GM23248 (cell line): ENCODE measurements at places on chromosomes 16 and 17. TPM values are rescaled to one million over a fixed set of nuclear protein-coding genes. Genes with fewer than 3 reads are reported as not detected.

Gene C17orf107
- total RNA-seq, result 3.8 and 8.8 TPM in 2 replicates

Gene SLC47A2
- total RNA-seq, result not detected in 2 replicates

Gene RNU2-1
- total RNA-seq, result not detected in 2 replicates

Gene KRT16
- 0.38 and 2.5 TPM in 2 replicates for total RNA-seq

Gene MYH2
- 0.65 and 1.5 TPM in 2 replicates for total RNA-seq

Gene LRRC45
- total RNA-seq, result 14.8 and 15.3 TPM in 2 replicates

Gene OR1F1
- total RNA-seq, result 5.3 TPM in 1 of 2 replicates, not detected in the other

Gene GPR142
- total RNA-seq, result not detected in 2 replicates

Gene GINS2
- 3.8 and 9.9 TPM in 2 replicates for total RNA-seq

Gene KRTAP9-9
- total RNA-seq, result not detected in 2 replicates

Gene SLC16A13
- total RNA-seq, result 0.25 TPM in 1 of 2 replicates, not detected in the other

- peak; percentile 95 for DNase-seq
Measured at GRCh38 chr17:73228748-73229236, 32.9 kb downstream of the CPSF4L start.

DNA sequence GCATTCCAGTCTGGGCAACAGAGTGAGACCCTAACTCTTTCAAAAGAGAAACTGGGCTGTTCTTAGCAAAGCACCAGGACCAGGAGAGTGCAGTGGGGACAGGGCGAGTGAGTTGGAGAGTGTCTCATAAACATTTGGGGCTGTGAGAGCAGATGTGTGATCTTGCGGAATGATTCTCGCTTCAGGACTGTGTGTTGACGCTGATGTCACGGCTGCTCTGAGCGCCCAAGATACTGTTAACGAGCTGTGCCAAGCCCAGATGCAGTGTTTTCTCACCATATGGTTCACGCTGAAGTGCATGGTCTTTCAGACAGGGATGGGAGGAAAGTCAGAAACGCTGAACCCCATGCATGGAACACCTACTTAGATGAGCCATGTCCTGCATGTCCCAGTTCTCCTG lies 438.2 kb downstream of the HS3ST4 start:
- no peak for DNase-seq

GRCh38 chr16:72743011-72743761 lies 304.7 kb downstream of the ZFHX3 start:
- DNase-seq, result no peak

- peak; percentile 44 for DNase-seq
Measured at GRCh38 chr17:77786740-77787505, 171.6 kb upstream of the TNRC6C start.

DNA sequence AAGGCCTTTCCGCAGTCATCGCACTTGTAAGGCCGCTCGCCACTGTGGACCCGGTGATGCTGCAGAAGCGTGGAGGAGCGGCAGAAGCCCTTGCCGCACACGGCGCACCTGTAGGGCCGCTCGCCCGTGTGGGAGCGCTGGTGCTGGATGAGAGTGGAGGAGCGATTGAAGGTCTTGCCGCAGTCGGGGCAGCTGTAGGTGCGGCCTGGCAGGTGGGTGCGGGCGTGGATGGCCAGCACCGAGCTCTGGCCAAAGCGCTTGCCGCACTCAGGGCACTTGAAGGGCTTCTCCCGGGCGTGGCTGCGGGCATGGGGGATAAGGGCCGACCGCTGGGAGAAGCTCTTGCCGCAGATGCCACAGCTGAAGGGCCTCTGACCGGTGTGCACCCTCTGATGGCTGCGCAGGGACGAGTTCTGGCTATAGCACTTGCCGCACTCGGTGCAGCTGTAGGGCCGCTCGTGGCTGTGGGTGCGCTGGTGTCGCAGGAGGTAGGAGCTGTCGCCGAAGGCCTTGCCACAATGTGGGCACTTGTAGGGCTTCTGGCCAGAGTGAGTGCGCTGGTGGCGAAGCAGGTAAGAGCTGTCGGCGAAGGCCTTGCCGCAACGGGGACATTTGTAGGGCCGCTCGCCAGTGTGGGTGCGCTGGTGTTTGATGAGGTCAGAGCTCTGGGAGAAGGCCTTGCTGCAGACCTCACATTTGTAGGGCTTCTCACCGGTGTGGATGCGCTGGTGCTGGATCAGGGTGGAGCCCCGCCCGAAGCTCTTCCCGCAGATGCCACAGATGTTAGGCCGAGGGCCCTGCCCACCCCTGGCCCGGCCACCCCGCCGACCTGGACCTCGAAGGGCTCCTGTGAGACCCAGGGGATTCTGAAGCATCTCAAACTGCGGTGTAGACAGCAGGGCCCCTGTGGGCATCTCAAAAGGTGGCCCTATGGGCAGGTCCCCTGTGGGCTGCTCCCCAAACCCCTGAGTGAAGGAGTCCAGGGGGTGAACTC lies 1.5 kb downstream of the ZNF768 start:
- no peak for DNase-seq

- no peak for DNase-seq
Measured at GRCh38 chr17:15109608-15110007, 155.5 kb downstream of the PMP22 start.

DNA sequence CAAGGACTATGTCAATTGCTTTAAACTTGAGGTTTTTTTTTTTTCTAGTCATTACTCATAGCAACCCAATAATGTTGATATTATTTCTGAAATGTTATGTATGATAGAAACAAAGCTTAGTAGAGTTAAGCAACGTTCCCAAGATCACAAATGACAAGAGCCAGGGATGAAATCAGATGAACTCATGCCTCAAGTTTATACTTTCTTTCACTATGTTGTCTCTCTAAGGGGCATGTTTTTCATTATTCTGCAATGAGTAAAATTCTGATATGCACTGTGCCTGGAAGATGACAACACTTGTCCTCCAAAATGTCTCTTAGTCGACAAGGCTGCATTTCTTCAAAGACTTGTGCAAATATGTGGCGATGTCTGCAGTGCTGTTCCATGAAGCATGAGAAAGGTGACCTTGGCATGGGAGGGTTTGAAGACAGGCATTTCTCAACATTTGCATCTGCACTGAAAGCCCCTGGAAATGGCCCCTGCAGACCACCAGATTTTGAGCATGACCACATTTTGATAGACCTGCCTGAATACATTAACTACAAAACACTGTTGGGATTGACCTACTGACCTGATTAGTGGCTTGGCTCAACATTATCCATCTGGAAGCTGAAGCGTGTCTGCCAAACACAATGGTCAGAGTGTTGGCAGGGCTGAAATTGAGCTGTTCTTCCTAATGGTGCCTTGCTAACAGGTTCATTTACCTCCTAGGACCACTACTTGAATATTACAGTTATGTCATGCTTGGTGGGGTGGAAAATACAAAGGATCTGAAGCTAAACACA lies 1027.5 kb downstream of the CDH11 start:
- peak; percentile 51 for DNase-seq

GRCh38 chr16:89289428-89290395 lies 72.2 kb downstream of the ZNF778 start:
- DNase-seq, result peak; percentile 77

DNA sequence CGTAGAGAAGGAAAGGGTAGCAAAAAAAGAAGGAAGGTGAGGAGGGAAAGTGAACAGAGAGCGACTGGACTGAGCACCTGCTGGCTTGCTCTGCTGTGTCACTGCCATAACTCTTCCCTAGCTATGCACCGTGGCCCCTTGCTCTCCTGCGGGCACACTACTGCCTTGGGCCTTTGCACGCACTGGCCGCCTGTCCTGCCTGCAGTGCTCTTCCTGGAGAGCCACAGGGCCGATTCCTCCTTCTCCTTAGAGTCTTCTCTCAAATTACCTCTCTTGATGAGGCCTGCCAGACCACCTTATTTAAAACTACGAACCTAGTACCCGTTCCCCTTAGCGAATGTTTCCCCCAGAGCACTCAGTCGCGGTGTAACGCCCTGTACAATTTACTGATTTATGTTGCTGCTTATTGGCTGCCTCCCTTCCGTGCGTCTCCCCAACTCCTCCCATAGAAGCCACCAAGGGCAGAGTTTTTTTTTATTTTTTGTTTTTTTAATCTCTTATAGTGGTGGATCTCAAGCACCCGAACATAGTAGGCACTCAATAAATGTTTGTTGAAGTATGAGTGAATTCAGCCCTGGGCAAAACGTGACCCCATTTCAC lies 70.3 kb downstream of the RAI1 start:
- peak; percentile 43 for DNase-seq

GRCh38 chr16:53546988-53547391 lies 44.0 kb upstream of the AKTIP start:
- no peak for DNase-seq

GRCh38 chr17:1975573-1975972 lies 49.6 kb downstream of the RTN4RL1 start:
- no peak for DNase-seq

DNA sequence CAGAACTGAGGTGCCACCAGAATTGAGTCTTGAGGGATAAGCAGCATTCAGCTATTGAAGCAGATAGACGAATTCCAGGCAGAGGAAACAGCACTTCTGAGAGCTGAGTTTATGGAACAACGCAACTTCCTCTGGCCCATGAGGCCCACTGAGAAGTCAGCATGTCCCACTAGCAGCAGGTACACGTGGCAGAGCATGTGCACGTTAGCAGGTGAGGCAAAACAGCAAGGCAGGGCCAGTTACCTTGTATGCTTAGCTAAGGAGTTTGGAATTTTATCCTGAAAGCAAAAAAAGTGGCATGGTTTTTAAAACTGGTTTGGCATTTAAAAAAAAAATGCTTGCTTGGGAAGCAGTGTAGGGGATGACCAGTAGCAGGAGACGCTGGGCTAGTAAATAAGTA lies 305.6 kb downstream of the CPPED1 start:
- no peak for DNase-seq

GRCh38 chr16:56298948-56299596 lies 107.8 kb downstream of the GNAO1 start:
- no peak for DNase-seq

- no peak for DNase-seq
Measured at GRCh38 chr16:51355875-51356274, 204.8 kb upstream of the SALL1 start.

GRCh38 chr17:51813784-51814174 lies 344.7 kb downstream of the CA10 start:
- DNase-seq, result no peak

GRCh38 chr17:75679706-75680211 lies 12.6 kb downstream of the SAP30BP start:
- DNase-seq, result peak; percentile 50

- DNase-seq, result no peak
Measured at GRCh38 chr17:50492214-50492613, 13.6 kb downstream of the RSAD1 start.

DNA sequence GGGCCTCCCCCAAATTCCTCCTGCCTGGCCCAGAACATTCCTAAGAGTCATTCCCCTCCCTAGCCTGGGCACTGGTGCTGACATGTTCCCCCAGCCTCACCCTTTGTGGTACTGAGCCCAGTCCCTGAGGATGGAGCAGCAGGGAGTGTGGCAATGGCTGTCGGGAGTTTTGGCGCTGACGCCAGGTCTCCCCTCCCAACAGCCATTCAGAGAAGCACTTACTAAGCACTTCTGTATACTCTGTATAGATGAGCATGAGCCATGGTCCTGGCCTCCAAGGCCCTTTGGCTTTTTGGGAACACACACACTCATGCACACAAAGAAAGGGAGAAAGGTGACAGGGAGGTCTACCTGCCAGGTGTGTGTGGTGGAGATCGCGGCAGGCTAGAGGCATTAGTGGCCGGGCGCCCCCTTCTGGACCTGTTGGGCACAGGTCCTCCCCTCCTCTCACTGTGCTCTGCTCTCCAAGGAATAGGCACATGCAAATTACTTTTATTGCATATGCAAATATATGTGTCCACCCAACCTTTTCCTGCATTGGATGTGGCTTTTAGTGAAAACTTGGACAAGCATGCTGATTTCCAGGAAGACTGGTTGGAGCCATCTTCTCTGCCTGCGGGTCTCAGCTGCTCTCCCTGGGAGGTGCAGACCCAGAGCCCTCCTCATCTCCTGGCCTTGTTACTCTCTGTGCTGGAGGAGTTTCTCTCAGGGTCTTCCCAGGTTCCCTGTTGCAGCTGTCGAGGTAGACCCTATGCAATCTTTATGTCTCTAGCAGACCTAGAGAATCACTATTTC lies 17.4 kb upstream of the C17orf107 start:
- peak; percentile 64 for DNase-seq

GRCh38 chr17:28959471-28959871 lies 8.2 kb upstream of the PHF12 start:
- no peak for DNase-seq

DNA sequence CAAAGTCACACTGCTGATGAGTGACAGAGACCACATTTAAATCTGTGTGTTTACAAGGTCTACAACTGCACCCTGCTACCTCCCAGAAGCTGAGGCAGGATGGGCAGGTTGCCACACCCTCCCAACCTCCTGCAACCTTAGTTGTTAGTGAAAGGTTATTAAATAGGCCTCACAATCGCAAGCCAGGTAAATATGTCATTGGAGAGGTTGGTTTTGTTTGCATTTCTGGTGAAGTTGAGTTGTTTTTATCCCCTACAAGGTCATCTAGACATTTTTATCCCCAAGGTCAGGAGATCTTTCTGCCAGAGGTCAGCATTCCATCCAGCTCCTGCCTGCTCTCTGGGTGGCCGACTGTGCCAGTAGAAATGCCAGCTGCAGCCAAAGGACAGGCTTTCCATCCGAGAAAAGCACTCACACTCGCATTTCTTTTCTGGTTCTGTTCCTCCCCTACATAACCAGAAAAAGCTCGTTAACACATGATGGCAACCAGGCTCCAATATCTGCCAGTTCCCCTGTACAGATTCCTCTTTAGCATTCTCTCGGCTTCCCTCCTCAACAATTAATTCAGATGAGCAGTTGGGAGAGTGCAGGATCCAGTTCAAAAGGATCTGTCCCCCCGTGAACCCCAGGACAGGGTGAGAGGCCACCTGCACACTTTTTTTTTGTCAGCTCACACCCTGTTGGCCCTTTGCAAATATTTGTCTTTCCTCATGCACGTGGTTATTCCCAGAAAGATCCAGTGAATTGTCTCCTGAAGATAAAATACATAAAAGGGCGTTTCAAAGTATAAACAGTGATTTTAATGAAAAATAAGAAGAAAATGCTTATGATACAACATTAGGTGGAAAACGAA lies 562.8 kb downstream of the MAF start:
- DNase-seq, result no peak

- DNase-seq, result peak; percentile 6
Measured at GRCh38 chr17:9865586-9865985, 39.5 kb downstream of the RCVRN start.

DNA sequence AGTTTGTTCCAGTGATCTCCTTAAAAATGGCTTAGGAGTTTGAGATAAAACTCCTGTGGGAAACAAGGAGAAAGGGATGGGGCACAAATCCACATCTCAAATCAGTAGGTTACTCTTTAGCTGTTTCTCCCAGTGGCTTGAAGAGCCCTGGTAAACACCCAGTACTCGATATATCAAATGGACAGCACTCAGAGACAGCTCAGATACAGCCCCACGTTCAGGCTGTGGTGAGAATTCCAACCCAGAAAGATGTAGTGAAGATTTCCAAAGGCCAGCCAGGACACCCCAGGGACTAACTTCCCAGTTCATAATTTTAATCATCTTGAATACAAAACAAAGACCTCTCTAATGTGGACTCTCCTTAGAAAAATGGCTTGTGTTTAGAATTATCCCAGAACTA lies 6.4 kb upstream of the VEZF1 start:
- DNase-seq, result no peak
